ENCODE measurements at places on chromosomes 11 and 22.

DNA sequence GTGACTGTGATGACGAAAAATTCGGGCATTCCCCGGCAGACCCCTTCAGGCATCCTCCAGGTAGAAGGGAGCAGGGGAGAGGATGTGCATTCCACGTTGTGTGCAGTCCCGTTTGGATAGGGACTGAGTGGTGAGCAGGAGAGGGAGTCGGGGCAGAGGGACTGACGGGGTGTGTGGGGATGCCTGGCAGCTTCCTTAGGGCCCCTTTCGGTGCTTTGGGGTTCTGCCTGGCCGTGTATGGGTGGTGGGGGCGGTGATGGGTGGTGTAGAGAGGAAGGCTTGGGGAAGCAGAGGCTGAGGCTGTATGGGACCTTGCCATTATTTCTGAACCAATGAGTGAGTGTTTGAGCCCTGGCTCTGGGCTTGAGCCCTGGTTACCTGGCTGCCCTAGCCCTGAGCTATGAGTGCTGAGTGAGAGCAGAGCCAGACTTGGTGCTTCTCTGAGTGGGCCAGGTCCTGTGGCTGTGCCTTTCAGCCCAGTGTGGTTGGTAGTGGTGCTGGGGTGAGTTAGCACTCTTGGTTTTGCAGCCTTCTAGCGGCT lies 914 bp downstream of the INPPL1 start:
- DNase-seq, result peak; percentile 25

- DNase-seq, result no peak
Observed at GRCh38 chr22:46124383-46125144, 25.8 kb upstream of the PPARA start.

GRCh38 chr22:46754110-46754799 lies 8.2 kb upstream of the TBC1D22A start:
- peak; percentile 99 for DNase-seq

DNA sequence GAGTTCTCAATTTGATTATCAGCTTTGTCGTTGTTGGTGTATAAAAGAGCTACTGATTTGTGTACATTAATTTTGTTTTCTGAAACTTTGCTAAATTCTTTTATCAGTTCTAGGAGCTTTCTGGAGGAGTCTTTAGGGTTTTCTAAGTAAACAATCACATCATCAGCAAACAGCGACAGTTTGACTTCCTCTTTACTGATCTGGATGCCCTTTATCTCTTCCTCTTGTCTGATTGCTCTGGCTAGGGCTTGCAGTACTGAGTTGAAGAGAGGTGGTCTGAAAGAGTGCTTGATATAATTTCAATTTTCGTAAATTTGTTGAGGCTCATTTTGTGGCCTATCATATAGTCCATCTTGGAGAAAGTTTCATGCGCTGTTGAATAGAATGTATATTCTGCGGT lies 213.0 kb downstream of the DLG2 start:
- no peak for DNase-seq

DNA sequence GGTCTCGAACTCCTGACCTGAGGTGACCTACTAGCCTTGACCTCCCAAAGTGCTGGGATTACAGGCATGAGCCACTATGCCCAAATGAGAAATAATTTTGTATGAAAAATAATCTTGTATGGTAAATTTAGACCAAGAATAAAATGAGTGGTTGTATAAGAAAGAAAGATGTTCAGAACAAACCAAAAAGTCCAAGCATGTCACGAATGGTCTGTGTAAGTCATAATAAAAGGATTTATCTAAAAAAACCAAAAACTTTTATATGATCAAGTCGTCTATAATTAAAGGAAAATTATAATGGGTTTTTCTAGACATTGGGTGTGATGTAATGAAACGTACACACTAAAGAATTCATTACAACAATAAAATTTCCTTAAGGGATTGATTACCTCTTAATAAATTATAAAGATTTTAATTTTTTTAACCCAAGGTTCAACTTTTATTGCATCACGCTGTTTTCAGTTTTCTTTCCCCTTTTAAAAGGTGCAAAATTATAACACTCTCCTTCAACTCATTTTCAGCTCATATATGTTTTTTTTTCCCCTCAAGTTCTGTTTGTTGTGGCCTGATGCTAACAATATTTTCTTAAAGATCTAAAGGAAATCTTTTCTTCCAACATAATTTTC lies 8.9 kb upstream of the AQP11 start:
- peak; percentile 13 for DNase-seq

DNA sequence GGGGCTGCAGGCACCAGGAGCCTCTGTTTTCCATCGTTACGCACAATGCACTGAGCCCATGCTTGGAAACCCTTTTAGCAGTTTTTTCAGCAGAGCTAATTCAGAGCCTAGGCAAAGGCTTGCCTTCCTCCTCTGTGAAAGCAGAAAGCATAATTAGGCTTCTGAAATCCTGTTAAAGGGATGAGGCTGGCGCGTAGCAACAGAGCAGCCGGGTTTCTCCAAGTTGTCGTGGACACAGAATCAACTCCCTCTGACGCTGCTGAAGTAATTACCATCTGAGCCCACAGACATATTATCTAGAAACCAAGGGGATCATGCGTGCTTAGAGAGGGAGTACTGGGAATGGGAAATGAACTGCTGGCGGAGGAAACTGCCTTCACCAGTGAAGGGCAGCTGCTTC lies 85.4 kb downstream of the MYO18B start:
- DNase-seq, result no peak

DNA sequence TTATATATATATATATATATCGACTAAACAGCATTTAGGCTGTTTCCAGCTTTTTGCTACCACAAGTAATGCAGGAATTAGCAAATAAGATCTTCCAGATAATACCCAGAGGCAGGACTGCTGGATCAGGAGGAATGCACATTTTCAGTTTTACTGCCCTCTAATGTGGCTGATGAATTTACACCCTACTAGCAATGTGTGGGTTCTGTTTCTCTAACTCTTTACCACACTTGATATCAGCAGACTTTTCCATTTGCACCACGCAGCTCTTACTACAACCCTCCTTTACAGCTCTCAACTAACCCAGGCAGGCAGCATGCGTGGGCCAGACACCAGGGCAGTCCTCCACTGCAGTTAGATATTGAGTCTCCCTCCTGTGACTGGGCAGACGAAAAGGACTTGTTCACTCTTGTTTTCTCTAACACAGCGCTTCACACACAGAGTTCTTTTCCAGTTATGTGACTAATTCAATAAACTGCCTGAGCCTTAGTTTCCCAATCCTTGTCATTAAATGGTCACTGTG lies 67.7 kb downstream of the IGLL5 start:
- DNase-seq, result no peak

GRCh38 chr11:60871378-60872061 lies 4.2 kb downstream of the ZP1 start:
- DNase-seq, result peak; percentile 74

DNA sequence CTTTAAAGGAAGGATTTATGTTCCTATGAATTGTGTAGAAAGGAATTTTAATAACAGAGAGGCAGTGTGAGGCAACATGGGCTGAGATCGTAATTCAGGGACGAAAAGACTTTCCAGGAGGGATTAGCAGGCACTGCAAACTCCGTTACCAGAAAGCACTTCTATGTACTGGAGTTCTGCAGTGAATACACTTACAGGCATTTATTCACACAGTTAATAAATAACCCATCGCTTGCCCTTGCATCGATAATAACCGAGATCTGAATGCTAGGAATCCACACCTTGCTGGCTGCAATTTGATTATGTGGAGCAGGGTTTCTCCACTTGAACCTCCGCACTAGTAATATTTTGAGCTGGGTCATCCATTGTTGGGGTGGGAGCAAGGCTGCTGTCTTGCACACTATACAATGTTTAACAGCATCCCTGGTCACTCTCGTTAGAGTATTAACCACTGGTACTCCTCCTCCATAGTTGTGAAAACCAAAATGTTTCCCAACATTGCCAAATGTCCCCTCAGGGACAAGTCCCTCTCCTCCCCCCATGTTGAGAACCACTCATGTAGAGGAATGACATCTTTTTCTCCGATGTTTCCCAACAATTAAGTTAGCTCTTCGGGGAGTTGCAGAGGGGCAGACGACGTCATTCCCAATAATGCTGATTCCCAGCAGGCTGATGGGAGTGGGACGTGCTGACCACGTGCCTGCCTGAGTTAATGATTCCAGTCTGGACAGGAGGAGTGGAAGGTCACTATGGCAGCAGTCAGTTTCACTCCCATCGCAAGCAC lies 99.5 kb downstream of the SNX19 start:
- no peak for DNase-seq

GRCh38 chr11:10298342-10298741 lies 4.3 kb upstream of the SBF2 start:
- DNase-seq, result peak; percentile 89

DNA sequence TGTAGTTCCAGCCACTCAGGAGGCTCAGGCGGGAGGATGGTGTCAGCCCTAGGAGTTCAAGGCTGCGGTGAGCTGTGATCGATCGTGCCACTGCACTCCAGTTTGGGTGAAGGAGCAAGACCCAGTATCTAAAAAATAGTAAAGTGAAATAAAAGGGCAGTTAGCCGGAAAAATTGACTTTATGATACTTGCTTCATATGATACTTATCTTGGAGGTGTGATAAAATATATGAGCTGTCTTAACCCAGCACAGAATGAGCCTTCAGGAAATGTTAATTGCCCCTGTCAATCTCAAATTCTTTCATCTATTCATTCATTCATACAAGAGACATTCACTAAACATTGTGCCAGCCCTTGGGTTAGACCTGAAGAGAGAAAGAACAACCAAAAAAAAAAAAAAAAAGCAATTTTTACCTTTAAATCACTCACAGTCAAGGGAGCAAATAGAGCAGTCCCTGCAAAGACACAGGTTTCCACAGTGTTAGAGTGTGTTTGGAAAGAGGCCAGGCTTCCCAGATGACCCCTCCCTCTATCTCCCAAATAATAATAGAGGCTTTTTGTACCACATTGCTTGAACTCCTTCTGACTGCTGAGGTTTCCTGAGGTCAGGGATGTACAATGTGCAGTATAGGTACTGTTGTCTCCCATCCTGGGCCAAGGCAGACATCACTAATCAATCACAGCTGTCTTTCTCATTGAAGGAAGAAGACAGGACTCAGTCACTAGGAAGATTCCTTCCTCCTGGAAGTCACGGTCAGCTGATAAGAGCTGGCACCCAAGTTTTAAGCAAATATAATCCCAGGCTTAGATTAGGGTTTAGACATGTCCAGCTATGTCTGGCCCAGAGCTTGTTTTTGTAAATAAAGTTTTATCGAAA lies 454.6 kb downstream of the MIAT start:
- DNase-seq, result no peak

DNA sequence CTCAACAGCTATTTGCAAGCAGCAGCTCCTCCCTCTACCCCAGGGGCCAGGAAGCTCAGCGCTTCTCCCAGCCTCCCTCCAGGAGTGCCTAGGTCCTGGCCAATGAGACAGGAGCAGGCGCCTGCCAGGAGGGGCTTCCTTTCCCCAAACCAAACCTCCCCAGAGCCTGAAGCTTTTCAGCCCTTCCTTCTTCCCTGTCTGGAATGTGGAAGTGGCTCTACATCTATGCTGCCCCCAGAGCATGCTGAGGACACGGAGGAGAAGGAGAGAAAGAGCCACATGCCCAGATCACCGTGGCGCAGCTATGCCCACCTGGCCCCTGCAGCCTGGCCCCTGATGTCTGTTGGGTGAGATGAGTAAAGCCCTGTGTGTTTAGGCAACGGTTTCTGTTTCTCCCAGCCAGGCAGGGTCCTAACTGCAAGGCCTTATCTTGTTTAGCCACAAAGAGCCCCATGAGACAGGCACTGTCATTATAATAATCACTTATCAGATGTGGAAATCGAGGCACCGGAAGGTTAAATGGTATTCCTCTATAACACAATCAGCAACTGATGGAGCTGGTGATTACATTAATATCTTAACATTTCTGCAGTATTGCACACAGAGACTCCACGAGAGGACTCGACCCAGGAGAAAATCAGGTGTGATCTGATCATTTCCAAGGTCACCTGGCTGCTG lies 315.8 kb downstream of the CTTN start:
- DNase-seq, result no peak

DNA sequence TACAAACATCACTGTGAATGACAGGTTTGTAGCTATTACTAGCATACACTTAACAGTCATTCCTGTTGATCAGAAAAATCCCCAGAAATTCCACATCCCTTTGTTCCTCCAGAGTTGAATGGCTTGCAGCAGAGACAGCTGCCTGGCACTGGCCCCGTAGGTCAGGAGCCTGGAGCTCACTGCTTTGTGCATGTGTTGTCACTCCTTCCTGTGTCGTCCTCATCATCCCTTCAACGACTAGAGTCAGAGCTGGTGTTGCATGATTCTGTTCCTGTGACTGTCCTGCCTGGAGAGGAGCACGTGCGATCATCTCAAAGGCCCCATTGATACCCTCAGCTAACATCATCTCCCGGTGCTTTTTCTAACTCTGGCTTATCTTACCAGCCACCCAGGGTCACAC lies 58.3 kb downstream of the LDLRAD3 start:
- DNase-seq, result no peak

All from EH (cell line).